Hematopoietic multipotent progenitor cell treated with erythropoietin and hydrocortisone succinate and interleukin-3 and kit ligand, for 4 days (in vitro differentiated cells): ENCODE measurements at places on chromosomes 6 and 20.

DNA sequence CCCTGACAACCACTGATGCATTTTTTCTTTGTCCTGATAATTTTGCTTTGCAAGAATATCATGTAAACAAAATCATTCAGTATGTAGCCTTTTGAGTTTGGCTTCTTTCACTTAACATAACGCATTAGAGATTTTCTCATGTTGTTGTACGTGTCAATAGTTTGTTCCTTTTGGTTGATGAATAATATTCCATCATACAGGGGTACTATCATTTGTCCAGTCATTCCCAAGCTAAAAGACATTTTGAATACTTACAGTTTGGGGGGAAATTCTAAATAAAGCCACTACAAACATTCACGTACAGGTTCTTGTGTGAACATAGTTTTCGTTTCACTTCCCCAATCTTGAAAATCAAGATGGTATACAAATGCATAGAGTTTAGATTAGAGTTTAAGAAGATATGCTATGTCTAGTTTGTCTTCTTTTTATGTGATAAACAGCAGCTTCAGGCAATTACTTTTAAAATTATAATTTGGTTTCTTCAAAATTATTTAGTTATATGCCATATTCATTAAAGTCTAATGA, 5.2 kb downstream of the HAO1 start:
- no peak for DNase-seq

DNA sequence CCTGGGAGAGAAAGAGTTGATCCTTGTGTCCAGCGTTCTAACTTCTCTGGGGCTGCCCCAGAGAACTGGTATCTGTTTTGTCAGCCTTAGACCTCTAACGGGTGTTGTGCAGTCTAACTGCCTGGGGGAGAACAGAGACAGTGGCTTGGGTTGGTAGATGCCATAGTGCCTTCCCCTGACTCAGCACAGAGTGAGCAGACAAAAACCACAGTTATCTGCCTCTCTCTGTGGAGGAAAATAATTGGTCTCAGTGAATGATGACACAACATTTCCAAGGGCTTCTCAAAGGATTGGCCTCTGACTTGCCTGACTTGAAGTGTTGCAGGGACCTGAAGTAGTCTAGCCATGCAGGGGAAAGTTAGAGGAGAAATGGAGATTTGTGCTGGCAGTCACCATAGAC, 226.2 kb upstream of the MAN1A1 start:
- DNase-seq: no peak

DNA sequence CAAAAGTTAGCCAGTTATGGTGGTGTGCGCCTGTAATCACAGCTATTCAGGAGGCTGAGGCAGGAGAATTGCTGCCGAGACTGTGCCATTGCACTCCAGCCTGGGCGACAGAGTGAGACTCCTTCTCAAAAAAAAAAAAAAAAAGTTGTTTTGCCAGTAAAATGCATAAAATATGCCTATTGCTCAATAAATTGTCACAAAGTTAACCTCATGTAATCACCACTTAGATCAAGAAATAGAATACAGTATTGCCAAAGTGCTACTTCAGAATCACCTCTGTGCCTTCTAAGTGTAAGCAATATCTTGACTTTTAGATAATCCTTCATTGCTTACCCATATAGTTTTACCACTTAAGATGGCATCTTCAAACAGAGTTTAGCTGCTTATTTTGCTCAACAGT, 80.7 kb downstream of the TRMT11 start:
- peak; percentile 15 for DNase-seq

DNA sequence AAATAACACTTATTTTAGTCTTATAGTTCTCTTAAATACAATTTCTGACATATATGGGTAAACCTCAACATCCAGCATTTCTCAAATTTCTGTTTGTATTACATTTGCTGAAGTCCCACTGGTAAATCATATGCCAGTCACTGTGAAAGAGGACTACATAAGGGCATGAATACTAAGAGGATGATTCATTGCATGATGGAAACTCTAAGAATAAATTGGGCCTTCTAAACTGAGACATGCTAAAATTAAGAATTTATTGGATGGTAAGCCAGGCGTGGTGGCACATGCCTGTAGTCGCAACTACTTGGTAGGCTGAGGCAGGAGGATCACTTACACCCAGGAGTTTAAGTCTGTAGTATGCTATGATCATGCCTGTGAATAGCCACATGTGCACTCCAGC, 12.1 kb downstream of the DEFB123 start:
- DNase-seq: no peak

DNA sequence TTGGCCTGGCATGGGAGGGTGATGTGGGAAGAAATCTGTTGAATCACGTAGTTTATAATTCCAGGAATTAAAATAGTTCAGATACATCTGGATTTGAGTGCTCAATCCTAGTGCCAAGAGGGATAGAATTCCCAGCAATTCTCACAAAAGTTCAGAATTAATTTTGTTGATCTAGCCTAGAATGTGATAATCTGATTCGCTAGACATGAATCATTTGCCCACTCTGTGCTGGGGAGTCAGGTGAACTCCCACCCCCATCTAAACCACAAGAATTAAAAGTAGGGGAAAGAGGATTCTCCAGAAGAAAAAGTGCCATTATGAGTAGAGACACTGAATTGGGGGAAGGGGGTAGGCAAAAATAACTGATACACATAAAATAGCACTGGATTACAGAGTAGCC, 85.0 kb downstream of the LIN28B start:
- no peak for DNase-seq

- DNase-seq: no peak
Measured at GRCh38 chr6:130946076-130946475, 117.0 kb downstream of the EPB41L2 start.

GRCh38 chr6:132330759-132331158, 70.5 kb downstream of the MOXD1 start:
- DNase-seq: no peak

DNA sequence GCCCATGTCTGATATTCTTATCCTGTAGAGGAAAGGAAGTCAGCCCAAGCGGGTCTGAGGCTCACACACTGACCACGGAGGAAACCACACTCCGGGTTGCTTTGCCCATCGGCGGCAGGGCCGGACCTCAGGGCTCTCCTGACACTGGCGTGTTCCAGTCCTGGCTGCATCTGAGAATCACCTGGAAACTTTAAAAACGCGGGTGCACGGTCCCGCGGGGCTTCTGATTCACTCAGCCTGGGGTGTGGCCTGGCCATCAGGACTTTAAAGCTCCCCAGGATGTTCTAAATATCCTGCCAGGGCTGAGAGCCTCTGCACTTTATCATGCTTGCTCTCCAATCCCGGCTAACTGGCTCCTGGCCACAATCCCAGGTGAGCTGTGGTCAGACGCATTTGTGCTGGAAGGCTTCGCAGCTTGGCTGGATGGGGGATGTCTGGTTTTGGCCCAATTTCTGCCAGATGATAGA, 47.7 kb upstream of the DACT2 start:
- peak; percentile 7 for DNase-seq

DNA sequence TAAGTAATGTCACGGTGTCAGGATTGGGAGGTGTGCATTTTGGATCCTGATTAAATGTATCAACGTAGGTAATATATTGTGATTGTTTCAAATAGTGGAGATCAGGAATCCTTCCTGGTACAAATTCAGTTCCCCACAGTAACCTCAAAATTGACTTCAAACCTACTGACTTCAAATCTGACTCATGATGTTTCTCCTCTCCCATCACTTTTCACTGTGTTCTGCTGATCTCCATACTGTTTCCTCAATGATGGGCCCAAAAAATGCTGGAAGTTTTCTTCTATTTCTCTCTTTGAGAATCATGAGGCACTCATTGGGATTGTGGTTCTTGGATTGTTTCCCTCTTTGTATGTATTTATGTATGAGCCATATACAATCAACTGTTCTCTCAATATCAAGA, 35.9 kb downstream of the LAMA2 start:
- no peak for DNase-seq

DNA sequence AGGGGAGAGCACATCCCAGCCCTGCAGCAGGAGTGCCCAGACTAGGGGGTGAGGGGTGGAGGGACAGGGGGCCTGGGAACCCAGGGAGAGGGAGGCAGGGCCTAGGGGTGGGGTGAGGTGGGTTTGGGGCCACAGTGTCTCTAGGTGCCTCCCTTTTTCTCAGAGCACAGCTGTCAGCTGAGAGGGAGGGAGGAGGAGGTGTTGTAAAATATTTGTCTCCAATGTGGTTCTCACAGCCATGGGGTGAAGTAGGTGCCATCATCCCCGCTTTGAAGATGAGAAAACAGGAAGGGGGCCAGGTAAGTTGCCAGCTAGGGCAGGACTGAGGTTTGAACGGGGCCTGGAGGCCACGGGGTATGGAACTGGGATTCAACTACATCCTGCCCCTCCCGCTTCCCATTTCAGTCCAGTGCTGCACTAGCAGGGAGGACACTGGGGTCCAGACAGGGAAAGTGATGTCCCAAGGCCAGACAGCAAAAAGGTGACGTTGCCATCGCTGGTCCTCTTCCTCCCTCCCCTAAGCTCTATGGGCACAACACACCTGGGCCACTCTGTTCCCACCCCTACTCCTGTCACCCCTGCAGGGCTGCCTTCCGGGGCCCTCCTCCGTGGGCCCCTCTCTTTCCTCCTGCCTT, 20.3 kb downstream of the PACSIN1 start:
- no peak for DNase-seq

- DNase-seq: peak; percentile 27
Measured at GRCh38 chr20:8808202-8808535, 260.7 kb upstream of the PLCB4 start.

DNA sequence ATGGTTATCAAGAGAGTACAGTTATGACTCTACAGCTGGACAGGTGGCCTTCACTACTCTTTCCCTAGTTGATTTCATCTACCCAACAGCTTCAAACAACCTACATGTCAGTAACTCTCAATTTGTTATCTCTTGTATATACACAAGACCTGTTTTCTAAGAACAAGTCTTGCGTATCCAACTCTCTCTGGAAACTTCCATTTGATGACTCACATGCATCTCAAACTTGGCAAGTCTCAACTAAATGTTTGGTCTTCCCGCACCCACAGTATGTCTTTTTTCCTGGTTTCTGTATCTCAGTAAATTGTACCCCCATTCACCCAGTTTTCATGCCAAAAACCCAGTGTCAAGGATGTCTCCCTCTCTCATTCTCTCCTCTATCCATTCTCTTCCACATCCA, 97.7 kb downstream of the BTBD9 start:
- DNase-seq: no peak

DNA sequence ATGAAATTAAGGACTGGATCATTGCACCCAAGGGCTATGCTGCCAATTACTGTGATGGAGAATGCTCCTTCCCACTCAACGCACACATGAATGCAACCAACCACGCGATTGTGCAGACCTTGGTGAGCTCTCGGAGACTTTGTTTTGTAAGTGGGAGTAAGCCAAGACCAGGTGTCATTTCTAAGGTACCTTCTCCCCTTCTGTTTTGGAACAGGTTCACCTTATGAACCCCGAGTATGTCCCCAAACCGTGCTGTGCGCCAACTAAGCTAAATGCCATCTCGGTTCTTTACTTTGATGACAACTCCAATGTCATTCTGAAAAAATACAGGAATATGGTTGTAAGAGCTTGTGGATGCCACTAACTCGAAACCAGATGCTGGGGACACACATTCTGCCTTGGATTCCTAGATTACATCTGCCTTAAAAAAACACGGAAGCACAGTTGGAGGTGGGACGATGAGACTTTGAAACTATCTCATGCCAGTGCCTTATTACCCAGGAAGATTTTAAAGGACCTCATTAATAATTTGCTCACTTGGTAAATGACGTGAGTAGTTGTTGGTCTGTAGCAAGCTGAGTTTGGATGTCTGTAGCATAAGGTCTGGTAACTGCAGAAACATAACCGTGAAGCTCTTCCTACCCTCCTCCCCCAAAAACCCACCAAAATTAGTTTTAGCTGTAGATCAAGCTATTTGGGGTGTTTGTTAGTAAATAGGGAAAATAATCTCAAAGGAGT, 30.4 kb downstream of the TXNDC5 start:
- DNase-seq: no peak

- DNase-seq: no peak
Measured at GRCh38 chr20:51867251-51867650, 64.9 kb upstream of the SALL4 start.

GRCh38 chr6:2144210-2144609, 101.2 kb downstream of the GMDS start:
- no peak for DNase-seq

DNA sequence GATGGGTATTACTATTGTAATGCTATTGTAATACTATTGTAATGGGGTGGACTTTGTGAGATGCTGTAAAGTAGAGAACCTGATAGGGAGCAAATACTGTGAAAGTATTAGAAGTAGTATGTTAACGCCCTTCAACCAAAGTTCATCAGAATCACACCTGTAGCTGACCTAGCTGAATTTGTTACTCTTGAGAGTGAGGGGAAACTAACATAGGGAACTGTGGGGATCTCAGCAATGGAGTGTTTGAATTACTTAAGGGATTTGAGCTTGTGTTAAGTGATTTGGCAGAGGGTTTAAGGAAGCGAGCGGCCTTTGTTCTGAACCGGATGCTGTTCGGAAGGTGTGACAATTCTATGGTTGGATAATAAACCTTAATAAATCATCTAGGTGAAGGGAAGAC, 312.6 kb downstream of the ADGRB3 start:
- no peak for DNase-seq

DNA sequence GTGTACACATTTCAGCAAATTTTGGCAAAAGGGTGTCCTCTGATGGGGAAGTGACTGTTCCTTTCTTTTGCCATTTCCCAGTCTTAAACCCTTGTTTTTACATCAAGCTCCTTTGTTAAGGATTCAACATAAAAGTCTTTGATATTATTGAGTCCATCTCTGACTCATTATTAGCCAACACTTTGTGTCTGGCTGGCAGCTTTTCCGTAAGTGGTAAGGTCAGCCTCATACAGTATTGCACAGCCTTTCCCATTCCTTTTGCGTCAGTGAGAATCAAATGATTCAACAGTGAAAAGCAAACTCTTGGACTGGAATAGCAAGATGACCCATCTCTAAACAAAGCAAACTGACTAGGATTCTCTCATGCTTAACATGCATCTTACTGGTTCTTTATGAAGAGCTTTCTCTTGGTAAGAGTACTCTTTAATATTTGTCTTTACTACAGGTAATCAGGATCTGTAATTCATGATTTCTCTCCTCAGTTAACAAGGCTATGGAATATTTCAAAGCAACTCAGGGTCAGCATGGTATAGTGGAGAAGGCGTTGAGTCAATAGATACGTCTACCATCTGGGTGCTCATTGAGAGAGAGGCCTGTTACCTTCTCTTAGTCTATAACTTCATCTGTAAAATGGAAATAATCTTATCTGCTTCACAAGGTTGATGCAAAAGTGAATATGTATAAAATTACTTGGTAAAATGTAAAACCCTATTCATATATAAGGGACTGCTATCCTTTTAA, 183.6 kb downstream of the PRL start:
- DNase-seq: no peak
